ENCODE measurements at places on chromosomes 2 and 18.

GRCh38 chr2:33052361-33052735, 105.6 kb downstream of the LTBP1 start:
- DNase-seq, result no peak

DNA sequence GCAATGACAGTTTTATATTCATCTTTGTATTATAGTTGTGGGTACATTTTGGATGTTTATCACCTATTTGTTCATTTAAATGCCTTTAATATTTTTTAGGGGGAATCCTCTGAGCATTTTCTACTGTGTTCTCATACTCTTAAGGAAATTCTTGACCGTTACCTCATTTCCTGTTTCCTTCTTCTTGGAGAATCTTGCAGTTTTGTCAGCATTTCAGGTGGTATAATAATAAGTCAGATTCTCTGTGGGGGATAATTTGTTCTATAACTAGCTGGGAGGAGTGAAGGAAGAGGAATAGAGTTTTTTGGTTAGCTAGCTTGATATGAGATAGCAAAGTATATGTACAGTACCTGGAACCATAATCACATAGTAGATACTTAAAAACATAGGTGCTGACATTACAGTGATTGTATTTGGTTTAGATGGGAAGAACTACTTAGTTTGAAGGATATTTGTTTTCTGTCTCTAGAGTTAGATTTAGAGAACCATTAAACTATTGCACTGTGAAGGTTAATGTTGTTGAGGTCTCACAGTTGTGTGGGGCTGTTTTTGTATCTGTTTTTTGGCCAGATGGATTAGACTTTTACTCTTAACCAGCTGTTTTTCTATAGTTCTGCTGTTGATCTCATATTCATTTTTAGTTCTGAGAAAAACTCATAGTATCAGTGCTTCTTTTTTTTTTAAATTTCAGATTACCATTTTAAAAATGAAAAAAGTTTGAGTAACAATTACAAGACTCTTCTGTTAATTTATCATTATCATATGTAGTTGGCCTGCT, 14.2 kb downstream of the MTX2 start:
- no peak for DNase-seq

DNA sequence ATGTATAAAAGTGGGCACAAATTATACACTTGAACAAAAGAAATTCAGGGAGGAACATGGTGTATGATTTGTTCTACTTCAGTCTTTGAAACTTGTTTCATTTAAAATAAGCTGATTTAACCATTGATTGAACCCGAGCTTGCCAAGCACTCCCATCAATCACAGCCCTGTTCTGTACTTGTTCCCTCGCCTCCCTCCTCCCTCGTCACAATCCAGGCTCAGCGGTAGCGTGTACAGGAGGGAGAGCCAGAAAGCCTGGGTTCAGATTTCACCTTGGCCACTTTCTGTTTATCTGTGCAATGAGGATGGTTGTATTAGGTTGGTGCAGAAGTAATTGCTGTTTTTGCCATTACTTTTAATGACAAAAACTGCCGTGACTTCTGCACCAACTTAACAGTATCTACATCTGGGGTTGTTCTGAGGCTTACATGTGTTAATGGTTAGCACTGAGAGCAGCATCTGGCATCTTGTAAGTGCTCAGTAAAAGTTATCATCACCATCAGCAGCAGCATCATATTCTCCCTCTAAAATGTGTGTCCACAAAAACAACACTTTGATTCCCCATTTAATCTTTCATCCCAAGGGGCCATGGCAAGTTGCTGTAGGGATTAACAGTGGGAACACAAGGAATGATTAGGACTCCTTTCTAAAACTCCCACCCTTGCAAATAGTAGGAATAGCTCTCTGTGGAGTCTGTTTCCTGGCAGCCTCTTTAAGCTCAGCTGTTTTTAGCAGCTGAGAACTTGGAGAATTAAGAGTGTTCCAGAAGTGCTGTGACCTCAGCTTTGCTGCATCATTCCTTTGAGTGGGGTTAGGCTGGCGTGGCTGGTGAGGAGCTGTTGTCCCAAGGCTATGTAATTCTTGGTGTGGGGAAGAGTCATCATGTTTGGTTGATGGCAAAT, 4.7 kb downstream of the DPYSL5 start:
- DNase-seq, result no peak

- DNase-seq, result no peak
Measured at GRCh38 chr2:67243919-67244318, 153.2 kb upstream of the ETAA1 start.

GRCh38 chr2:9488583-9489547, 14.5 kb downstream of the IAH1 start:
- DNase-seq, result no peak

GRCh38 chr18:41126541-41127235, 828.3 kb upstream of the PIK3C3 start:
- DNase-seq, result no peak

DNA sequence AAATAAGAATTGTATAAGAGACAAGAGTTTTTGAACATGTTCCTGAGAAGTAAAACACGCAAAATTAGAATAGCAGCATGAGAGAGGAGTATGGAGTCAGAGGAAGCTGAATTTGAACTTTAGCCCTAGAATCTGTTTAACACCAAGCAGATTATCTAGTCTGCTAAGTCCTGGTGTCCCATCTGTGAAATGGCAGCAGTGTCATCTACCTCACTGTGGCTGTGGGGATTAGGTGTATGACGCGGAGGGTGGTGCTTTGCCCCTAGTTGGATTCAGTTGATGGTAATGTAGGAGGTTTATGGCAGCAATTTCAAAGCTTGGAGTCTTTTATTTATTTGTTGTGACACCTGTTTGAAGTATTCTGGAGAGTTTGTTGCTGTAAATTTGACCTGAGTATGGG, 79.2 kb downstream of the ZNF532 start:
- no peak for DNase-seq

DNA sequence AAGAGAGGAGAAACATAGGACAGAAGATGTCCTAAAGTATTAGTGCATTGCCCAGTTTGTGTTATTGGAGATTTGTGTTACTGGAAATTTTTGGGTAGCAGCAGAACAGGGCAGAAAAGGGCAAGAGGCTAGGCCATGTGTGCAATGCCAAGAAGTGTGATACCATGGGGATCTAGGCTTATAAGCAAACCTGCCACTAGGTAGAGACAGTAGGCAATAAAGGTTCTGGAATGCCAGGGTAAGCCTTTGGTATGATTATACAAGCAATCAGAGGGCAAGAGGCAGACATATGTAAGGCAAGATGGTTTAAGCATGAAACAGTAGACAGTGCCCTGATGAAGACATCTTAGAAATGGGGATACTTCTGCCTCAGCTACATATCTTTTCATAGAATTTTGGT, 12.3 kb upstream of the CERS6 start:
- no peak for DNase-seq

GRCh38 chr2:217652761-217653639, 349.8 kb downstream of the TNS1 start:
- DNase-seq, result no peak

DNA sequence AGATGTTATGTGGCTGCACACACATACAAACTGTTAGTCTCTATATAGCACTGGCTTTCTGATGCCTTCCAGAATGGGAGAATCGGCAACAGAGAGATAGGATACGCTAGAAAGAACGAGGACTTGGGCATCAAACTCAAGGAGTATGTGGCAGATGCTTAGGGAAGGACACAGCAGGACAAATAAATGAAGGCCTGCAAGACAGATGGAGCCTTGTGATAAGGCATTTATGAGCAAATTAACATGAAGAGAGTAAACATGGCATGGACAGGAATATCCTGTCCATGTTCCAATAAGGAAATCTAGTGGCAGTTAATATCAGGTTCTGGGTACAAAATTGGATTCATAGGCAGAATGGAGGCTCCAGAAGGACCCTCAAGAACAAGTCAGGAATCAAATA, 136.9 kb downstream of the SLC4A10 start:
- no peak for DNase-seq

GRCh38 chr18:9866627-9867026, 19.1 kb upstream of the TXNDC2 start:
- DNase-seq, result no peak

DNA sequence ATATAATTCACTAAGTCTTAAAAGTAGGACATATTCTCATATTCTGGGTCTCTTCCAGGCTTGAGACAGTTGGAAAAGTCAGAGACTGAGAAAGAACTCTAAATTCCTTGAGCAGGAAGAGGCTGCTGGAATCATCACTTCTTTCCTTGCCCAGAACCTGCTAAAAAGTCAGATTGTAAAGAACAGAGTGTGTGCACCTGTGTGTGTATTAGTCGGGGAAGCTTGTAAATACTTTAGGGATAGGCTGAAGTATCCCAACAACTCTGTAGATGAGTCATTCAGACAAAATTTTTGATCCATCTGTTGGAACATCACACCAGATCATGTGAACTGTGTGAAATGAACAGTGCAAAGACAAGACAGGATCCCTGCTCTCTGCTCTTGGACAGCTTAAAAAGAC, 16.1 kb downstream of the GAREM1 start:
- DNase-seq, result no peak
